WTC11 (cell line): ENCODE measurements at places on chromosomes 3 and 15. TPM values are rescaled to one million over a fixed set of nuclear protein-coding genes. Genes with fewer than 3 reads are reported as not detected.

DNA sequence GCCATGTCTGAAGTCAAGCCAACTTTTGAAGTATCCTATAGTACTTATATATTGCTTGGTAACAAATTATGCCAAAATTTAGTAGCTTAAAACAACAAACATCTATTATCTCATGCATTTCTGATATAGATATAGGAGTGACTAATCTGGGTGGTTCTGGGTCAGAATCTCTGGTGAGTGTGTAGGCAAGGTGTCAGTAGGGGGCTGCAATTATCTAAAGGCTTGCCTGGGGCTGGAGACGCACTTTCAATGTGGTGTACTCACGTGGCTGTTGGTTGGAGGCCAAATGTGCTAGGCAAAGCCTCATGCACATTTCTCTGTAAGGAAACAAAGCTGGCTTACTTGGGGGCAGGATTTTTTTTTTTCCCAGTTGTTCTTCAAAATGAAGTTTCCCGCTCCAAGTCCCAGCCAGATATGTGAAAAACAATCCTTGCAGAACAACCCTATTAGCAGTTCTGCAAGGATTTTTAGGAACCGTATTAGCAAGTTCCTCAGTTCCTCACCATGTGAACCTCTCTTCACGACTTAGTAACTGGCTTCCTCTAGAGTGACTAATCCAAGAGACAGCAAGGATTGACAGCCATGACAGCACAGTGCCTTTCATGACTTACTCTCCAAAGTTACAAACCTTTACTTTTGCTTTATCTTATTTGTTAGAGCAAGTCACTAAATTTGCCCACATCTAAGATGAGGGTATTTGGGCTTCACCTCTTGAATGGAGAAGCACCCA is 25.8 kb downstream of the GREM1 start:
- no peak overlapping the region for H3K4me3 ChIP-seq
- H3K4me1 ChIP-seq = peaks cover 17% of the 10 kb centered on the region
- DNase-seq = no peak
- no peaks in the 10 kb centered on the region for H3K27me3 ChIP-seq
- peaks cover 7% of the 10 kb centered on the region for H3K36me3 ChIP-seq
- H3K27ac ChIP-seq = no peak overlapping the region

GRCh38 chr3:42721690-42722089 is 19.1 kb upstream of the HHATL start:
- no peak overlapping the region for H3K27ac ChIP-seq
- no peak overlapping the region for H3K4me3 ChIP-seq
- DNase-seq = no peak
- H3K36me3 ChIP-seq = peaks cover 4% of the 10 kb centered on the region; the same call in 1 of the 2 replicates
- no peaks in the 10 kb centered on the region for H3K27me3 ChIP-seq

GRCh38 chr3:123423806-123424205 is 25.1 kb downstream of the ADCY5 start:
- no peak for DNase-seq
- H3K36me3 ChIP-seq = no peaks in the 10 kb centered on the region
- no peak overlapping the region for H3K4me3 ChIP-seq
- H3K4me1 ChIP-seq = peaks cover 2% of the 10 kb centered on the region; the same call in 1 of the 2 replicates
- no peaks in the 10 kb centered on the region for H3K27me3 ChIP-seq

DNA sequence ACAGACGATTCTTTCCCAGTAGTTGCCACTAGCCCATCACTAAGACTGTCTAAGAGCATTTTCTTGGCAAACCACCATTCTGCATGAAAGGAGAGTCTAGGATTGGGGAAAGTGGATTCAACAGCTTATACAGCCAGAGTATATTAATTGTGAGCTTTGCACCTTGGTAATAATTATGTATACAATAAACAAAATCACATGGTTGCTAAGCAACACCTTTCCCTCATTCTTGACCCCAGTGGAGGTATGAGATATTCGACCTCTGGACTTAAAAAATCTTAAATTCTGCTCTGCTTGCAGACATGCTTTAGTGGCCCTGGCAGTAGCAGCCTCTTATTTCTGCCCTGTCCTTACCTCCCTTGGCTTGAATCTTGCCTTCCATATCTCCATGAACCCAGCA is 73.1 kb downstream of the PPP2R3A start:
- no peak for DNase-seq
- no peak overlapping the region for H3K4me3 ChIP-seq
- no peaks in the 10 kb centered on the region for H3K36me3 ChIP-seq
- H3K27me3 ChIP-seq = no peaks in the 10 kb centered on the region
- peaks cover 8% of the 10 kb centered on the region for H3K4me1 ChIP-seq

DNA sequence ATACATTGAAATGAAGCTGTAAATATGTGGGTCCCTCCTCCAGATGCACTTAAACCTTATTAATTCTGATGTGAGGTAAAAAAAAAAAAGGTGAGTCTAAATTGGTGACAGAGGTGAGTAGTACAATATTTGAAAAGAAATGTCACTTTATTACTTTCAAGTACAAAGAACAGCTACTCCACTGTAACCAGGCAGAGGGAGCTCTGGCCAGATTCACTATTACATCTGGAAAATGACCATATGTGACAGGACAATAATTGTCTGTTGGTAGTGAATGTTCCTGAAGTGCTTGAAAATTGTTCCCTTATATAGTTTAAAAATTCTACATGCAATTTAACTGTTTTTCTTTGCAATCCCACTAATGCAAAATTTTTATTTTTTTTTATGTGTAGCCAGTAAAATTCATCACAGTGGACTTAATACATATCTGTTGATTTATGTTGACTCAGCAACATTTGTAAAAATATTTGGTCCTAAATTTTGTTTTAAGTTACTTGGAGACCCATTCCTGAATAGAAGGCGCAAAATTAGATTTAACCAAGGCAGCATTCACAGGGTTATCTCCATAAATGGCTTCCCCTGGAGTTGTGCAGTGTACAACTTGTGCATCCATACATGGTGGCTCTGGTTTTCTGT is 231.9 kb upstream of the TBC1D5 start:
- DNase-seq = no peak
- H3K4me3 ChIP-seq = no peak overlapping the region
- no peak overlapping the region for H3K27ac ChIP-seq
- H3K36me3 ChIP-seq = no peaks in the 10 kb centered on the region
- H3K27me3 ChIP-seq = no peaks in the 10 kb centered on the region

GNB5 gene
- total RNA-seq = 37.0 to 48.2 TPM (median 41.4 TPM) in 3 replicates

PLA2G4B gene
- 5.5 to 11.0 TPM (median 7.9 TPM) in 3 replicates for total RNA-seq

XCR1 gene
- 0.02 to 0.25 TPM in 2 of 3 replicates, not detected in the other for total RNA-seq

DNA sequence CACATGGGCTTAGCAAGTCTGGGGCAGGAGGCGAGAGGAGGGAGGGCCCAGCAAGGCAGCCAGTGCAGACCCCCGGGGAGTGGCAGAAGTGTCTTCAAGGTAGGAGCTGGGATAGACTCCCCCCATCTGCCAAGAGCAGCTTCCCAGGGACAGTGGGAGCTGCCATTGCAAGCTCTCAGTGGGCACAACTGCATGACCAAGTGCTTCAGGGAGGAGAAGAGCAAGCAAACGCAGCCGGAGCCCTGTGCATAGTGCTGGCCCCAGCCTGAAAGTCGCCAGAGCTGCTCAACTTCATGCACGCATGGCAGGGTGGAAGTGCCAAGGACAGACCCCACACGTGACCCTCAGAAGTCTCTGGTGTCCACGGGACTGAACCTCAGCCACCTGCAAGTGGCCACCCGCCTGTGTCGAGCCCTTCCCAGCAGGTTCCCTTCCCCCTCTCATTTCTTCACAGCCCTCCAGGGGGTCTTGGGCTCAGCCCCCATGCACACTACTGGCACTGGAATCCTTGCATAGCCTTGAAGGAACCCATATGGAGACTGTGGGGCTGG is 89.4 kb downstream of the PLXNA1 start:
- no peaks in the 10 kb centered on the region for H3K4me1 ChIP-seq
- H3K27me3 ChIP-seq = no peaks in the 10 kb centered on the region
- H3K27ac ChIP-seq = no peak overlapping the region
- DNase-seq = no peak
- no peaks in the 10 kb centered on the region for H3K36me3 ChIP-seq

- DNase-seq = peak; percentile 68
- peak overlapping the region; percentile 68 for H3K27ac ChIP-seq
- H3K4me3 ChIP-seq = peak overlapping the region; percentile 57
- no peaks in the 10 kb centered on the region for H3K36me3 ChIP-seq
These were observed 81.9 kb upstream of the PLXND1 start for GRCh38 chr3:129688271-129688895.

- H3K27ac ChIP-seq = no peak overlapping the region
- peaks cover 3% of the 10 kb centered on the region; the same call in 1 of the 2 replicates for H3K27me3 ChIP-seq
- H3K36me3 ChIP-seq = peaks cover 8% of the 10 kb centered on the region
- no peak overlapping the region for H3K4me3 ChIP-seq
- no peak for DNase-seq
These were observed 86.4 kb upstream of the RORA start for GRCh38 chr15:61315471-61315870.

IL20RB gene
- total RNA-seq = 2.3 to 3.1 TPM (median 2.4 TPM) in 3 replicates

P2RY14 gene
- 0.07 TPM in 1 of 3 replicates, not detected in the others for total RNA-seq

DNA sequence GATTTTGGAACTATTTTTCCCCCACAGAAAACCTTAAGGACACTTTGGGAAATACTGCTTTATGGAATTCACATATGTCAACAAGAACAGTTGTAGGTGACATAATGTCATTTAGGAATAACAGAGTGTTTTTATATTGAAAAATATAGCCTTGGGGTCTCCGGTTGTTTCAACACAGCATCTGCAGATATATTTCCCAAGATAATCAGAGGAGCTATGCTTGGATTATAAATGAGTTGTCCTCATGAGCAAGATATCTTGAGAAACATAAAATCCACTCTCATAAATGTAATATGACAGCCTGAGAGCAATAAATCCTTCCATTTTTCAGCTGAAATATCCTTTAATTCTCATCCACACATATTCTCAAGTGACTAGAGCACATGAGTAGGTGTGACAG is 473.7 kb upstream of the LMCD1 start:
- no peaks in the 10 kb centered on the region for H3K27me3 ChIP-seq
- no peaks in the 10 kb centered on the region for H3K4me1 ChIP-seq
- H3K27ac ChIP-seq = no peak overlapping the region
- no peak for DNase-seq
- no peak overlapping the region for H3K4me3 ChIP-seq

ISLR gene
- total RNA-seq = 0.50 to 0.63 TPM (median 0.62 TPM) in 3 replicates

DNA sequence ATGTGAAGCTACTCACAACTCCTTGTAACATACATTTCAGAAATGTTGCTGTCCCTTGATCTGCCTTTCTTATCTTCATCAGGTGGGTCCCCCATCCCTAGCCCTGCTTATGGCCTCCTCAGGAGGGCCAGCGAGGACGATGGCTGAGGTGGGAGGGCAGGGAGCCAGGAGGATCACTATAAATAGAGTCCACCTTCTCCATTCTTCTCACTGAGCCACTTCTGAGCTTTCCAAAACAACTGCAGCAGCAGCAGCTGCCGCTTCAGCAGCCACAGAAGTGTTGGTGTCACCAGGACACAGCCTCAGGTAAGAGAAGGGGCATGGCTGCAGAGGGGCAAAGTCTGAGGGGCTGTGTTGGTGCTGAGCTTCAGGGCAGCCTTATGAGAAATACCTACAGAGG is 53.5 kb downstream of the ANAPC13 start:
- no peaks in the 10 kb centered on the region for H3K27me3 ChIP-seq
- H3K4me1 ChIP-seq = peaks cover 6% of the 10 kb centered on the region; the same call in 1 of the 2 replicates
- no peak overlapping the region for H3K27ac ChIP-seq
- no peaks in the 10 kb centered on the region for H3K36me3 ChIP-seq
- no peak overlapping the region for H3K4me3 ChIP-seq

DNA sequence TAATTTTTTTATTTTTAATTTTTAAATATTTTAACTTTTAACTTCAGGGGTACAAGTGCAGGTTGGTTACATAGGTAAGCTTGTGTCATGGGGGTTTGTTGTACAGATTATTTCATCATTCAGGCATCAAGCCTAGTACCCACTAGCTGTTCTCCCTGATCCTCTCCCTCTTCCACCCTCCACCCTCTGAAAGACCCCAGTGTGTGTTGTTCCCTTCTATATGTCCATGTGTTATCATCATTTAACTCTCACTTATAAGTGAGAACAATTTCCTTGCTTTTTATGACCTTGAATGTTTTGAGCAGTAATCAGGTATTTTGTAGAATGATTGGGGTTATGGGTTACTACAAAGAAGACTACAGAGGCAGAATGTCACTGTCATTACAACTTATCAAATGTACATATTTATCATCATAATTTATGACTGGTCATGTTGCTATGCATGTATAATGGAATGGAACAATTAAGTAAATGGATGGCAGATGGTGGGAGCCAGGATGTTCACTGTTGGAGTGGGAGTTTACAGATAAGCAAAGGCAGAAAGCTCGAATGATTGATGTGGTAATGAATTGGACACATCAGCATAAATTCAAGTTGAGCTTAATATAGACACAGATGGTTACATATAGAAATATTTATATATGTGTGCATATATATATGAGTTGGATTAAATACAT is 563.8 kb upstream of the ROBO1 start:
- H3K4me3 ChIP-seq = no peak overlapping the region
- no peak overlapping the region for H3K27ac ChIP-seq
- H3K36me3 ChIP-seq = no peaks in the 10 kb centered on the region
- H3K27me3 ChIP-seq = no peaks in the 10 kb centered on the region
- H3K4me1 ChIP-seq = no peaks in the 10 kb centered on the region

DNA sequence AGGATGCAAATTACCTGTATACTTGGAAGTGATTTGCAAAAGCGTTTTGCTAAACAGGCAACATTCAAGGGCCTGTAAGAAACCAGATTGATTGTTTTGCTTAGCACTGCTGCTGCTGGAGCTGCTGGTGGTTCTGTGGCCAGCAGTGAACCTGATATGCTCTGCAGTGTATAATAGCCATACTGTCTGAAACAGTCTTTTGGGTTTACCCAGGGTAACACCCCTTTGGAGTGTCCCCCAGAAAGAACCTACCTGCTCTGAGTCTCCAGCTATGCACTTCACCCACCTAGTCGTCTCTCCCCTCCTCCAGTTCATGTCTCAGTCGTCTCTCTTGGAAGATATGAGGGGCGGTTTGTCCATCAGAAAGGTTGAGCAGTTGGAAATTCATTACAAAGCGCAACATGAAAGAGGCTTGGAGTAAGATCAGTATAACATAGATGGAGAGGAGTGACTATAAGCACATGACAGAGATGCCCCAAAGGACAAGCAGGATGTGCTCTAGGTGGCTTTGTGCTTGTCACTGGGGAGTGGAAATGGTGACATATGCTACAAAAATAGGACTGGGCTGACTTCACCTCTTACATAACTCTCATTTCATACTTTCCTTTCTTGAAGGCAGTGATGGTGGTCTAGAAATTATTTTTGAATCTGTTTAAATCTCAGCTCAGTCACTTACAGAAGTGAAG is 3.8 kb downstream of the MKRN2 start:
- H3K27me3 ChIP-seq = peaks cover 3% of the 10 kb centered on the region
- peak overlapping the region; percentile 31 for H3K27ac ChIP-seq
- no peak for DNase-seq
- H3K36me3 ChIP-seq = no peaks in the 10 kb centered on the region

- no peak for DNase-seq
- no peak overlapping the region for H3K27ac ChIP-seq
- H3K27me3 ChIP-seq = peaks cover 9% of the 10 kb centered on the region
- H3K36me3 ChIP-seq = no peaks in the 10 kb centered on the region
- no peak overlapping the region for H3K4me3 ChIP-seq
These were observed 252.2 kb upstream of the RGMA start for GRCh38 chr15:93341164-93341563.

C3orf22 gene
- not detected in 3 replicates for total RNA-seq
